ENCODE measurements at places on chromosomes 13 and 19.

- no peak for DNase-seq
Measured at GRCh38 chr19:49860336-49861102, 6.9 kb downstream of the PNKP start.

GRCh38 chr19:28482221-28482620, 730.7 kb downstream of the UQCRFS1 start:
- DNase-seq: no peak

- no peak for DNase-seq
Measured at GRCh38 chr19:41604831-41605230, 22.0 kb downstream of the CEACAM4 start.

DNA sequence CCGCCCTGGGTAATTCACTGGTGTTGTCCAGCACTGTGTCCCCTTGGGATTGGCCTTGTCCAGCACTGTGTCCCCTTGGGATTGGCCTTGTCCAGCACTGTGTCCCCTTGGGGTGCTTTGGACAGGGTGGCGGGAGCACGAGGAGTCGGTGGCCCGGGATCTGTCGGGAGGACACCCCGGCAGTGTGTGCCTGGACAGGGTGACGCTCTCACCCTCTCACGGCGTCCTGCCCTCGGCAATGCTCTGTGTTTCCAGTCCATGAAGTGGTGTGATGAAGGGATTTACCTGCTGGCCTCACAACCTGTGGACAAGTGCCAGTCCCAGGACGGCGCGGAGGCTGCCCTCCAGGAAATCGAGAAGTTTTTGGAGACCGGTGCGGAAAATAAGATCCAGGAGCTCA, 29.9 kb upstream of the F7 start:
- no peak for DNase-seq

DNA sequence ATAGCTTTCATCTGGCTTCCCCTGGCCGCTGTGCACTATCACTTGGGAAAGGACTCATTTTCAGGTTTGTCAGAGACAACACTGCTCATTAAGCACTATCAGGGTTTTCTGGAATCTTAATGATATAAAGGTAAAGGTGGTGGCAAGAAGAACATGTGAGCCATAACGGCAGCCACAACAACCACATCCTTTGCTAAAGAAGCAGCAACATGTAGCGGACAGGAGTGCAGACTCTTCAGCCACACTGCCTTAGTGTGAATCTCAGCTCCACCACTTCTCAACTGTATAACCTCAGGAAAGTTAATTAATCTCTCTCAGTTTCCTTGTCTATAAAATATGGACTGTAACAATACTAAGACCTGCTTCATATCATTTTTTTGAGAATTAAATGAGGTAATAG, 24.1 kb upstream of the MIR17HG start:
- DNase-seq: no peak

DNA sequence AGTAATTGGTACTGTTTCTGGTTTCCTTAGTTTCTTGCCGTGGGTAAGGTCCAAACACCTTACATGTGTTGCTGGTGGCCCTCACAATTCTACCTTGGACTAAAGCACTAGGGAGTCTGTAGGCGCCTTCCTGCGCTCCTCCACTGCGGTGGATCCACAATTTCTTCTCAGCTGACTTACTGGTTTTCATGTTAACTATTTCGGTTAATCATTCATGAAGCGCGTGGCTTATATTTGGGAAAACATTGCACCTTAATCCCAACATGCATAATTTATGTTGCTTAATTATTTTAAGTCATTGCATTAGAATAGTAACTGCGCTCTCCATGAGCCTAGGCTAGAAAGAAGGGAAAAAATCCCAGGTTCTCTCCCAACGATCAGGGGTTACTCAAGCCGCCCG, 37.7 kb downstream of the ARHGEF7 start:
- no peak for DNase-seq

GRCh38 chr13:49629947-49630346, 1.6 kb downstream of the ARL11 start:
- DNase-seq: no peak

GRCh38 chr13:100826441-100826840, 151.8 kb upstream of the TMTC4 start:
- DNase-seq: no peak

GRCh38 chr19:10206226-10206885, 11.6 kb upstream of the DNMT1 start:
- DNase-seq: no peak

DNA sequence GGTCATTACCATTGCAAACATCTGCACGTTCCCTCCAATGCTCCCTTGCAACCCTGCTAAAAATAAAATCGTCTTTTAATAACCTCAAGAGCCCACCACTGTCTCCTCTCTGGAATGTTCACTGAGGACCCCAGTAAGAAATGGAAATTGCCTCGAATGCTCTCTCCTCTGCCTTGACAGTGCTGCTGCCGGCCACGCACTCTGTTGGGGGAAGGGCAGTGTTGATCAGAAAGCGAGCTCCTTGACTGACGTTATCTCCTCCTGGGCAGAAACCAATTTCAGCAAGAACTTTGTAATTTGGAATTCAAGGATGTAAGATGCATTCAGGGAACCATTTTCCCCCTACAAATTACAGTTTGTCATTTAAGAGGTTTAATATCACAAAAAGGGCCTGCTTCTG, 718.5 kb downstream of the UQCRFS1 start:
- no peak for DNase-seq

GRCh38 chr13:100534911-100535310, 53.7 kb downstream of the GGACT start:
- DNase-seq: no peak

- no peak for DNase-seq
Measured at GRCh38 chr13:31433746-31434145, 234.0 kb downstream of the B3GLCT start.

GRCh38 chr19:40663695-40664692, 26.5 kb downstream of the NUMBL start:
- no peak for DNase-seq

DNA sequence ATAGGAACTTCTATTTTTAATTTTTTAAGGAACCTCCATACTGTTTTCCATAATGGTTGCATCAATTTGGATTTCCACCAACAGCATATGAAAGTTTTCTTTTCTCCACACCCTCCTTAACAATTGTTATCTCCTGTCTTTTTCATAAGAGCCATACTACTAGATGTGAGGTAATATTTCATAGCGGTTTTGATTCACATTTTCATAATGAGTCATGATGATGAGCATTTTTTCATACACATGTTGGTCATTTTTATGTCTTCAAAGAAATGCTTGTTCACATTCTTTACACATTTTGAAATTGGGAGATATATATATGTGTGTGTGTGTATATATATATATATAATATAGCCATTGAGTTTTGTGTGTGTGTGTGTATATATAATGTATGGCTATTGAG, 420.3 kb upstream of the PCDH9 start:
- DNase-seq: no peak

DNA sequence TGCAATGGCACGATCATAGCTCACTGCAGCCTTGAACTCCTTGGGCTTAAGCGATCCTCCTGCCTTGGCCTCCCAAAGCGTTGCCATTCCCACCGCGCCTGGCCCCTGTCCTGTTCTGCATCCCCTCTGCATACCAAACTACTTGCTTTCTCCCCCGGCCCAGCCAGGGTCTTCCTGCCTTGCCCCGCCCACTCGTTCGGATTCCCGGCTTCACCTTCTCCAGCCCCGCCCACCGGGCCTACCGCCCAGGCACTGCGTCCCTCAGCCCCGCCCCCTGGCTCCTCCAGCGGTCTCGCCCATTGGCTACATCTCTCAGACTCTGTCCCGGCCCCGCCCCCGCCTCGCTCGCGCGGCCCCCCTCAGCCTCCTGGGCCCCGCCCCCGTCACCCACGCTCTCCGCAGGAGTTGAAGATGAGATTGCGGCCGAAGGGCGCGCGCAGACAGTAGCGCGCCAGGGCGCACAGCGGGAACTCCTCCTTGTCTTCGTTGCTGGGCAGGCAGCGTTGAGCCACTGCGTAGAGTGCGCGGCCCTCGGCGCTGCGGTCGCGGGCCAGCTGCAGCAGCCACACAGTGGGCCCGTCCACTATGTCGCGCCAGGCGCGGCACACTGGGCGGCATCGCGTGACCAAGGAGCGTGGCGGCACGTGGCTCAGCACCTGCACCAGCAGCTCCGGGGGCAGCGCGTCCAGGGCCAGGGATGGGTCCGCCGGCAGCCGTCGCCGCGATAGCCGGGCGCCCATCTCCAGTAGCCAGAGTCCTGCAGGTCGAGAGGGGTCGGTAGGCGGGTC, 19.0 kb downstream of the MRPS12 start:
- no peak for DNase-seq

GRCh38 chr19:39090881-39091280, 6.7 kb downstream of the ACP7 start:
- no peak for DNase-seq

- DNase-seq: no peak
Measured at GRCh38 chr13:24680258-24680920, at the start of gene ATP12A. TSS of gene ATP12A (plus strand) at chr13:24680408. CDS start at chr13:24680744, 336 bp downstream.

DNA sequence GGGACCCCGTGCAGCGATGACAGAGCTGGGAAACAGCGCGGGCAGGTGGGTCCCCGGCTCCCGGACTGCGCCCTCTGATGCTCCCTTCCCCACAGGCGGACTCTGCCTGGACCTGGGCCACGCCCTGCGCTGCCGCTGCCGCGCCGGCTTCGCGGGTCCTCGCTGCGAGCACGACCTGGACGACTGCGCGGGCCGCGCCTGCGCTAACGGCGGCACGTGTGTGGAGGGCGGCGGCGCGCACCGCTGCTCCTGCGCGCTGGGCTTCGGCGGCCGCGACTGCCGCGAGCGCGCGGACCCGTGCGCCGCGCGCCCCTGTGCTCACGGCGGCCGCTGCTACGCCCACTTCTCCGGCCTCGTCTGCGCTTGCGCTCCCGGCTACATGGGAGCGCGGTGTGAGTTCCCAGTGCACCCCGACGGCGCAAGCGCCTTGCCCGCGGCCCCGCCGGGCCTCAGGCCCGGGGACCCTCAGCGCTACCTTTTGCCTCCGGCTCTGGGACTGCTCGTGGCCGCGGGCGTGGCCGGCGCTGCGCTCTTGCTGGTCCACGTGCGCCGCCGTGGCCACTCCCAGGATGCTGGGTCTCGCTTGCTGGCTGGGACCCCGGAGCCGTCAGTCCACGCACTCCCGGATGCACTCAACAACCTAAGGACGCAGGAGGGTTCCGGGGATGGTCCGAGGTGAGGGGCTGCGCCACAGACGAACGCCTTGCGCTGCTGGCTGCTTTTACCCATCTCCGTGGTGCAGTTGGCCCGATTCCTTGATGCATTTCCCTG, 7.8 kb upstream of the SELENOV start:
- DNase-seq: peak; percentile 60

DNA sequence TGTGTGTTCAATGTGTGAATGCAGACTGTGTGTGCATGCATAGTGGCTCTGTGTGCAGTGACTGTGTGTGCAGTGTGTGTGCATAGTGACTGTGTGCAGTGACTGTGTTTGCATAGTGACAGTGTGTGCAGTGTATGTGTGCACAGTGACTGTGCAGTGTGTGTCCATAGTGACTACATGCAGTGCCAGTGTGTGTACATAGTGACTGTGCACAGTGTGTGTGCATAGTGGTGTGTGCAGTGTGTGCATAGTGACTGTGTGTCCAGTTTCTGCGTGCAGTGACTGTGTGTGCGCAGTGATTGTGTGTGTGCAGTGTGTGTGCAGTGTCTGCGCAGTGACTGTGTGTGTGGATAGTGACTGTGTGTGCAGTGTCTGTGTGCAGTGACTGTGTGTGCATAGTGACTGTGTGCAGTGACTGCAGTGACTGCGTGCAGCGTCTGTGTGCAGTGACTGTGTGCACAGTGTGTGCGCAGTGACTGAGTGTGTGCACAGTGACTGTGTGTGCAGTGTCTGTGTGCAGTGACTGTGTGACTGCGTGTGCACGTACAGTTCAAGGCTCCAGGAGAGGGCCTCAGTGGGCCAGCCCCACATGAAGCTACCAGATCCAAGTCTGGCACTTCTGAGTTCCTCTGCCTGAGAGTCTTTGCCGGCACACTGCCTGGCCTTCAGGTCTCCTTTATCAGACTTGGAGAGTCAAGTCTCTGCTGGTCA, 90.3 kb downstream of the IER2 start:
- no peak for DNase-seq

- DNase-seq: no peak
Measured at GRCh38 chr13:96119921-96120320, 30.0 kb downstream of the HS6ST3 start.

DNA sequence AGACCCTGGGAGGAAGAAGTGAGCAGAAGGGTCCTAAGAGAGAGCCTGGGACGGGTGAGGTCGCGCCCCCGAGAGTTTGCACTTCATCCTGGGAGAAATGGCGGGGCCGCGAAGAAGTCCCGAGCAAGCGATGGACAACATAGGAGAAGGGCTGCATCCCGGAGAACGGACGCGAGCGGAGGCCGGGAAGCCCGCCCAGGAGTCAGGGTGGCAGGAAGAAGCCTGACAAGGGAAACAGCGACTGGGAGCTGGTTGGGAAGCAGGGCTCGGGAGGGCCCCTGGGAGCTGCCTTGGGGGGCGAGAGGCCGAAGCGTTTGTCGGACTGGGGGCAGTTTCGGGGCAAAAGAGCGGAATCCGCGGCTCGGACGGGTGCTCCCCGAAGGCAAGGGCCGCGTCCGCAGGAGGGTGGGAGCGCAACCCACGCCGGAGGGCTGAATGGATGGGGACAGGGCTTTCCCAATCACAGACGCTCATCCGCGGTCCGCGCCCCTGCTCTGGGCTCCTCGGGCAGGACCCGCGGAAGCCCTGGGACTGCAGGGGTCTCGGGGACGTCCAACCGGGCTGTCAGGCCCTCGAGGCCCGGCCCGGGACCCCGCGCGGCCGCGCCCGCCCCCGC, 469 bp downstream of the ABHD17A start:
- no peak for DNase-seq

DNA sequence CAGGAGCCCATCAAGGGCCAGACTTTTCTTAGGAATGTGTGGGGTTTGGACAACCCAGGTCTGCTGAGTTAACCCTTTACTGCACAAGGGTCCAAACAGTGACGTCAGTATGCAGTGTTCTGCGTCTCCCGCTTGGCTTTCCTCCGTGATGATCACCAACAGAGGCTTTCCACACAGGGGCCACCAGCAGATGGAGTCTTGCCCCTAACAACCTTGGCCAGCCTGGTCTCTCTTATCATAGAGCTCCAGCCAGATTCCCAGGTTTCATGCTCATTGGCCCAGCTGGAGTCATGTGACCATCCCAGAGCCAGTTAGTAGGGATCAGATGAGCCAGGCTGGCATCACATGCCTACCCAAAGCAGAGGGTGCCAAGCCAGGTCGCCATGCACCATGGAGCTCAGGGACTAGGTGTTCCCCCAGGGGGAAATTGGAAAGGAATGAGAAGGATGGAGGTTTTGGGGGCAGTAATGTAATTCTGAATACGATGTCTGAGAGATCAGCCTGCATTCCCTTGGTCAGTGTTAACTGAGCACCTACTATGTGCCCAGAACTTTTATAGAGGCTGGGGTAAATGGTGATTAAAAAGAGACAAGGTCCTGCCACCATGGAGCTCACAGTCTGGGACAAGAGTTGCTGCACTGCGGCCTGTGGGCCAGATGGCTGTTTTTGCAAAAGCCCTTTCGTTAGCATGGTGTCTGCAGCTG, 61.2 kb downstream of the MYH14 start:
- DNase-seq: peak; percentile 2

DNA sequence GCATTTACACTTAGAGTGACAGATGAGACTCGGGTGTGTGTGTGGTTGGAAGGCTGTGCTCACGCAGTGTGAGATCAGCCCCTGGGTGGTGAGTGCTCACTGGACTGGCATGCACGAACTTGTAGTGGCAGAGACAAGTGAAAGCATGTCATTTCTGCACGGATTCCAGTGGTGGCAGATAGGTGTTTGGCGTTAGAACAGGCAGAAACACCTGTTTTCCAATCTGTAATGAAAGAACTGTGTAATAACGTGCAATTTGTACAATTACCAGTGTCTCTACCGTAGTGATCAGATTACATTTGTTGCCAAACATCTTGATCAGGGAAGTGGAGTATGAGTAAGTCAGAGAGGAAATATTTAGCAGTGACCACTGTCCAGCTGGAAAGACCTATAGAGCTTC, 8.2 kb downstream of the LAMP1 start:
- DNase-seq: no peak

GRCh38 chr19:17530586-17530985, 19.1 kb downstream of the PGLS start:
- DNase-seq: no peak

Data from NCI-H446 treated with DMSO at 0.1 percent for 48 hours (cell line).